Right hindlimb (tissue), 1 donor: ENCODE measurements at places on chromosomes 5 and 9.

GRCh38 chr9:112720113-112720780 is 2.3 kb upstream of the INIP start:
- DNase-seq, result no peak

GRCh38 chr9:94445863-94446262 is 109.0 kb upstream of the PCAT7 start:
- DNase-seq, result no peak

- DNase-seq, result no peak
Measured at GRCh38 chr5:149215478-149216090, 56.1 kb upstream of the AFAP1L1 start.

DNA sequence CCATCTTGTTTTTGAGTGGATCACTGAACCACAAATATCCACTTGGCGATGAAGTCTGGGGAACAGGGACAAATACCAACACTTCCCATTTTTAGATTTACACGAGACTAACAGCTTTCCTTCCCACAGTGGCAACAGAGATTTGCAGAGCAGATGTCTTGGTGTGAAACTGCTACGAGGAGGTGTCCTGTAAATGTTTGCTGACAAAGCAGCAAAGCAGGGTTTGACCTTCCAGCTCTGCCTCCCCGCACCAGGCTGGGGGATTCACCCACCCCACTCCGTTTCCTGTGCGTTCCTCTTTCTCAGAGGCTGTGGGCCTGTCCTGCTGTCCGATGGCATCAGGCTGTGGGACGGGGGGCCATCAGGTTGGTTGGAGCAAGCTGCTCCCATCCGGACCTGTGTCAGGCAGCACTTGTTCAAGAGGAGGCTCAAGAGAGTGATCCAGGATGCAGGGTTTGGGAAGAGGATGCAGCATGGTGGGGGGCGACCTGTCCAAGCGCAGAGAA is 693 bp upstream of the RGS3 start:
- DNase-seq, result no peak

DNA sequence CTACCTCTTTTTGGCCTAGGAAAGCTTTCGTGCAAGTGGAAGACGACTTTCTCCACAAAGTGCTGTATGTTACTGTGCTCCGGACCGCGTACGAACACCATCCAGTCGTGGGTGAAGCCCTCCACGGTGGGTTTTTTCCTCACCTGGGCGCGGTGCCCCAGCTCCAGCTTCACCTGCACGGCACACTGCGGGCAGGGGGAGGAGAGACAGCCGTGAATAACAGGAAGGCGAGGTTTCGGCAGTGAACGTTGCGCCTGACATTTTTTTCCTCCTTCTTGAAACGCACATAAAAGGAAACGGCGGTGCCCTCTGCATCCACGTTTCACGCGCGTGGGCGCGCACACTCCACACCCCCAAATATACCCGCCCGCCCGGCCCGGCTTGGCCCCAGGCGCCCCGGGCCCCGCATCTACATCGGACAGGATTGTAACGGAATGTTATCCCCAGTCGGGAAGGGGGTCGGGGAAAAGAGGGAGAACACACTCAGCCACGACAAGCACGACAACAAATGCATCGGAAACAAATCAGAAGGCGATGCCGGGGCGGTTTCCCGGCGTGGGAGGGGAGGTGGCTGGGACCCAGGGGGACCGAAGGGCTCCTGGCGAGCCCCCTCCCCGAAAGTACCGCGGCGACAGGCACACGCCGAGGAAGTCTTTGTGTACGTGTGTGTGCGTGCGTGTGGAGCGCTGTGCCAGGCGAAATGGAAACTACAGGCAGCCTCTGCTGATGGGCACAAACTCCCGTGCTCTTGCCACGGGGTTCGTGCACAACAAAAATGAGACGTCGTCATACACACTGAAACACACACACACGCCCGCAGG is 1.4 kb downstream of the MLLT3 start:
- DNase-seq, result peak; percentile 57

DNA sequence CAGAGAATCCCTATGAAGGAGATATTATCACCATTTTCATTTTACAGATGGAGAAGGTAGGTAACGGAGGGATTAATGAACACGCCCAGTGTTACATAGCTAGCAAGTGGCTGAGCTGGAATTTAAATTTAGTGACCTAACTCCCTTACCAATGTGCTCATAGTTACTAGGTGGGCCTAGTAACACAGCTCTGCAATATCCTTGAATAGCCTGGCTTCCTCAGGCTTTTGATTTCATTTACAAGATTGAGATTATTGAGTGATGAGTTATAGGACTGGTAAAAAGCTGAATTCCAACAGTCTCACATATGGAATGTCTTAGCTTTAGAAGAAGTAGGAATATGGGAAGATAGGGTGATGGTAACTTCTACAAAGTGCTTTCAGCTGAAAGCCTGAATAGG is 336.3 kb upstream of the KIF2A start:
- no peak for DNase-seq

- DNase-seq, result no peak
Measured at GRCh38 chr5:173480896-173481295, 135.6 kb downstream of the BOD1 start.

GRCh38 chr5:1180841-1181271 is 20.5 kb upstream of the SLC6A19 start:
- no peak for DNase-seq

- DNase-seq, result no peak
Measured at GRCh38 chr5:94691291-94691690, 72.8 kb downstream of the SLF1 start.

GRCh38 chr5:54643685-54644106 is 126.1 kb downstream of the SNX18 start:
- no peak for DNase-seq

- no peak for DNase-seq
Measured at GRCh38 chr9:37174247-37174646, 53.9 kb downstream of the ZCCHC7 start.

GRCh38 chr5:131386779-131387178 is 122.9 kb downstream of the CDC42SE2 start:
- DNase-seq, result no peak

GRCh38 chr5:133455676-133456075 is 156.7 kb downstream of the FSTL4 start:
- DNase-seq, result no peak

DNA sequence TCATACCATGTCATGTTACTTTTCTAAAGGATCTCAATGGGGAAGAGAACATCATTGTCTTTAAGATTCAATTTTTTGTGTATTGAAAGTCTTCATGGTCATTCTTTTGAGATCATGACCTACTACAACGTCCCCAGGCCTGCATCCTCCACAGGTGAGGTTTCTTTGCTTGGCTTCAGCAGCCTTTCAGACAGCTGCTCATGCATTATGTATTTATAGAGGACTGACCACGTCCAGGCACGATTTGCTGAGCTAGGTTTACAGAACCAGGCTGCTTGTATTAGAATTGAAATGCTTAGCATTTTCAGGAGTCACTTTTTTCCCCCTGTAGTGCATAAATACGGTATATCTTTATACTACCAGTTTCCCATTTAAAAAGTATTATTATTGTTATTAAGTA is 70.4 kb downstream of the LIX1 start:
- DNase-seq, result no peak

GRCh38 chr5:59421986-59422941 is 471.3 kb downstream of the PDE4D start:
- DNase-seq, result no peak

- DNase-seq, result no peak
Measured at GRCh38 chr5:31232273-31232888, 38.9 kb downstream of the CDH6 start.

- DNase-seq, result no peak
Measured at GRCh38 chr9:83291196-83291595, 228.3 kb upstream of the RASEF start.

GRCh38 chr9:6592791-6593190 is 52.7 kb downstream of the GLDC start:
- no peak for DNase-seq

DNA sequence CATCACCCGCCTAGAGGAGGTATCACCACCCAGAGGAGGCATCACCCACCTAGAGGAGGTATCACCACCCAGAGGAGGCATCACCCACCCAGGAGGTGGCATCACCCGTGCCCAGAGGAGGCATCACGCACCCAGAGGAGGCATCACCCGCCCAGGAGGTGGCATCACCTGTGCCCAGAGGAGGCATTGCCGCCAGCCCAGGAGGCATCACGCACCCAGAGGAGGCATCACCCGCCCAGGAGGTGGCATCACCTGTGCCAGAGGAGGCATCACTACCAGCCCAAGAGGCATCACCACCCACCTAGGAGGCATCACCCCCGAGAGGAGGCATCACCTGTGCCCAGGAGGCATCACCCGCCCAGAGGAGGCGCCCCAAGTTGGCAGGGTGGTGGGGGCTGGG is 2.6 kb downstream of the NOTCH1 start:
- no peak for DNase-seq

- DNase-seq, result no peak
Measured at GRCh38 chr5:66867618-66868322, 271.6 kb downstream of the MAST4 start.

- no peak for DNase-seq
Measured at GRCh38 chr9:130313103-130313858, 47.7 kb downstream of the HMCN2 start.

GRCh38 chr5:120454094-120454798 is 9.9 kb upstream of the PRR16 start:
- DNase-seq, result no peak

GRCh38 chr5:89008291-89008690 is 125.3 kb upstream of the MEF2C start:
- no peak for DNase-seq

- DNase-seq, result no peak
Measured at GRCh38 chr9:72960446-72960845, 7.6 kb upstream of the ALDH1A1 start.

- DNase-seq, result no peak
Measured at GRCh38 chr5:168390491-168390890, 95.8 kb upstream of the RARS1 start.
